ENCODE measurements at places on chromosomes 2 and 18.

DNA sequence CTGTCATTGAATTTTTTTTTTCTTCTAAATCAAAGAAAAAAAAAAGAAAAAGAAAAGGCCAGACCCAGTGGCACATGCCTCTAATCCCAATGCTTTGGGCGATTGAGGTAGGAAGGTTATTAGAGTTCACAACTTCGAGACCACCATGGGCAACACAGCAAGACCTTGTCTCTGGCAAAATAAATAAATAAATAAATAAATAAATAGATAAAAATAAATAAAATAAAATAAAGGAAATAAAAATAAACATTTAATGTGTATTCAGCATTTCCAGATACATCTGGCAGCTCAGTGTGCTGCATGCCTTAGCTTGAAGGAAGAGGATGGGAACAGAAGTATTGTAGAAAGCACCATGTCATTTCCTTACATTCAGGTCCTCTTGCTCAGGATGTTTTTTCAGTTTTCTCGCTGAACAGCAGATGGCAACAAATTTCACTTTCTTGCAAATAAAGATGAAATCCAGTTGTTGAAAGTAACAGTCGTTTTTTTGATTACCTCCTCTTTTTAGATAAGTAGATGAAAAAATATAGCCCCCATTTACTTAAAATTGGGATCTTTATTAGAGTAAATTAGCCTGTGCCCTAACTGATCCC is 25.7 kb upstream of the FAM178B start:
- no peak for DNase-seq

DNA sequence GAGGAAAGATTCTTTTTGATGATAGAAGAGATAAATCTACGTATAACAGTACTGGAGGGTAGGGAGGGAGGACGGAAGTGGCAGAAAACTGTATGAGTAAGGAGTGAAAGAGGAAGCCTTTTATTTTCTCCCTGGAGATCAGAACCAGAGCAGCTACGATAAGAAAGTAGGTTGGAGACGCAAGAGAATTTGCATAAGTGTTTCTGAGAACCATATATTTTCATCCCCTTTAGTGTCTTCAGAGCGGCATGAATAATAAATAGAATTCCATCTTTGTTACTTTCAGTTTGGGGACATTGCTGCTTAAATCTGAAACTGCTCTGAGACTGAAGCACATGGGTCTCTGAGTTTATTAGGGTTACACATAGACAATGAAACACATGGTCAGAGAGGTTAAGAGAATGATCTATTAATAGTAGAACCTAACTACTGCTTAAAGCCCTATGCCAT is 230.2 kb upstream of the TNP1 start:
- DNase-seq: peak; percentile 32

GRCh38 chr18:57803103-57803969 is at the start of gene ATP8B1:
Gene ATP8B1, minus strand, starts transcription at chr18:57803315. Its CDS starts 71,508 bp downstream, at chr18:57731807.
- peak; percentile 55 for DNase-seq

DNA sequence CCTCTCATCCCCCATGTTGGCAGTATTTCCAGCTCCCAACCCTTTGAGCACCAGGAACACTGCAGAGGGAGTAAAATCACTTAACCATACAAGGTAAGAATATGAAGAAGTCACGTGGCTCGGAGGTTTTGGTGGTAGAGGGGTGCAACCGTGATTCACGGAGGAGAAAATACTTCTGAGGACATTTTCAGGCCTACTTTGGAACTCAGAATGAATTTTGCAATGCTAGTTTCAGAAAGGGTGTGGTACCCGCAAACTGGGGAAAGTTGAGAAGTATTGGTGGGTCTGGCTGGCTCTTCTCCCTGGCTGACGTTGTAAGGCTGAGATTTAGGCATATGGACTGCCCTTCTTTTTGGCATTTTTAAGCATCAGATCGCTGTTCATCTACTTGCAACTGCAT is 442 bp downstream of the SERPINB5 start:
- DNase-seq: no peak

- no peak for DNase-seq
Measured at GRCh38 chr18:59360381-59360780, 1.3 kb upstream of the LMAN1 start.

DNA sequence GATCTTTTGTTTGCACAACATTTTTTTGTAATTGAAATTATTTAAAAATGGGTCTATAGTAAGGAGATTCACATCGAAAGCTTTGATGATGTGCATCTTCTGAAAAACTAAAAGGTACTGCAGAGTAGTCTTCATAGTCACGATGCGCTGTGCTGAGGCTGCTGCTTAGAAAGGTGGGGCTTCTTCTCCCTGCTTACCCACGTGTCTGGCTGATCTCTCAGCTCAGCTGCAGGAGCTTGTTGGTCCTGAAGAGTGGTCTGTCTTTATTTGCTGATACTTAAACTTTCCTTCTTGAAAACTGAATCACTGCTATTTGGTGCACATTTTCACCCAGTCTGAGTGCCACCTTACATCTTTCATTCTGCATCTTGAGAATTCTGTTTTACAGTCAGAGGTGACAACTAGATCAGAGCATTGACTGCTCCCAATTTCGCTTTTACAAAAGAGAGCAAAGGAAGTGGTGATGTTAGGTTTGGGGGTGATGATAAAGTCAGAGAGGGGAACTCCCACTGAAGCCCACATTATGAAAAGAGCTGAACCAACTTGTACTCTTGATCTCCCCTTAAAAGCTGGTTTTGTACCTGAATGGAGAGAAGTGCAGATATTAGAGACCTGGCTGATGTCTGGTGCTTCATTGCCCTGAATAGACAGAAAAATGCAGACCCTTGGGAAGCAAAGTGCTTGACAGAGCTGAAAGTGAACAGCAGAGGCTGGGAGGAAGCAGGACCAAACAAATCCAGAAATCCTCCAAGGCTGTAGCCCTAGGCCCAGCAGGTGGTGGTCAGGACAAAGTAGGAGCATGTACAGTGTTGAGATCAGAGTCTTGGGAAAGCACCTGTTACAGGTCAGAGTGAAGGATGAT is 984.5 kb downstream of the TSN start:
- no peak for DNase-seq

- DNase-seq: no peak
Measured at GRCh38 chr2:237624565-237624964, 2.8 kb upstream of the LRRFIP1 start.

DNA sequence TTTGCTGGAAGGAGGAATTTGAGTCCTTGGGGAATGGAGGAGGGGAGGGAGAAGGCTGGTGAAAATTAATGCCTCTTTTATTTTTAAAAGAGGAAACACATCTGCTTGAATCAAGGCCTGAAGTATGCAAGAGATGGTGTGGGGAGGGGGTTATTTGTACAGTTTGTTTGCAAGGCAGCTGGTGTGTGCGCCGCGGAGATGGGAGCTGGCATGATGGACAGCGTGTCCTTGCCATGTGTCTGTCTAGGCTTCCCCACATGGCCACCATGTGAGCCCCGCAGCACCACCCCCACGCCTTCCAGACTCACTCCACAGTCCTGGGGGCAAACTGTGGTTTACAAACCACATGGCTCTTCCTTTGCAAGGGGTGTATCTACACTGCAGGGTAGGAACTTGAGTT is 154.8 kb upstream of the APCDD1 start:
- no peak for DNase-seq

DNA sequence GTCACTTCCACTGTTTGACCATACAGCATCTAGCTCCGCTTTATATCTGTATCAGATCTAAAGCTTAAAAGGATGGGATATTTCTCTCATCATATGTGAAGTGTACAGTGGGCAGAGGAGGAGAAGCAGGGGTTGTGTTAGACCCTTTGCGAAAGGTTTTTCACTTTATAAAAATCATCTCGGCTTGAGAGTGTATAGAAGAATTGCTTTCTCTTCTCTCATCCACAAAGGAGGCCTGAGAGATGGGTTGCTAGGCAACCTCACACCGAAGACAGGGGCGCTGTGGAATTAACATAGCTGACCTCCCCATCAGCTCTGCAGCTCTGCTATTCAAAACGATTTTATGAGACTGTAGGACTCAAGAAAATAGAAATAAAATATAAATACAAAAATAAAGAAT is 70.2 kb upstream of the GALNT3 start:
- DNase-seq: no peak

DNA sequence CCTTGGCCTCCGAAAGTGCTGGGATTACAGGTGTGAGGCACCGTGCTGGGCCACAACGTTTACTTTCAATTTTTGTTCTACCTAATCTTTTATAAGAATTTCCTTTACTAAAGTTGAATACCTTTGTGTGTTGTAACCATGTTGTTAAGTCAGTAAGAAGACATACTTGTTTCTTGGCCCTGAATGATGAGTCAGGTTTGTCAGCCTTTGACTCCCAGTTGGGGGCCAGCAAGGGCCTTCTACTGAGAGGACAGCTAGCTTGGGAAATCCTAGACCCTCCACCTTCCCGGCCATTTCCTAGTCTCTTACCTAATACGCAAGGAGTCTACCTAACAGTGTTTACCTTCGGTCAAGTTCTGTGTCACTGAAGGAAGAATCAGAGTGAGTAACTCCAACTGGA is 22.7 kb downstream of the MTHFD2 start:
- DNase-seq: no peak

GRCh38 chr2:233147136-233147828 is 87.1 kb downstream of the INPP5D start:
- no peak for DNase-seq

- DNase-seq: no peak
Measured at GRCh38 chr2:238787501-238787900, 60.4 kb upstream of the TWIST2 start.

DNA sequence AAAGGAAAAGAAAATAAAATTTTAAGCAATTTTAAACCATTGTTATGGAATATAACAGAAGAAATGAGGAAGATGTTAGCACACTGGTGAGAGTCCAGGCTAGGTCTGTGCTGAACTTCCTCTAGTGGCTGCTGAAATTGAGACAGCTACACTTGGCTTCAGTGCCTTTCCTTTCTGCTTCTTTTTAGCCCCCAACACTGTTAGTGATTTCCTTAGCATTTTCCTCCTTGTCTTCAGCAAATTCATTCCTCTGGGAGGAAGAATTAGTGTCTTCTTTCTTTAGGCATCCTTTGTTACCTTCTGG is 47.6 kb downstream of the ITGAV start:
- no peak for DNase-seq

DNA sequence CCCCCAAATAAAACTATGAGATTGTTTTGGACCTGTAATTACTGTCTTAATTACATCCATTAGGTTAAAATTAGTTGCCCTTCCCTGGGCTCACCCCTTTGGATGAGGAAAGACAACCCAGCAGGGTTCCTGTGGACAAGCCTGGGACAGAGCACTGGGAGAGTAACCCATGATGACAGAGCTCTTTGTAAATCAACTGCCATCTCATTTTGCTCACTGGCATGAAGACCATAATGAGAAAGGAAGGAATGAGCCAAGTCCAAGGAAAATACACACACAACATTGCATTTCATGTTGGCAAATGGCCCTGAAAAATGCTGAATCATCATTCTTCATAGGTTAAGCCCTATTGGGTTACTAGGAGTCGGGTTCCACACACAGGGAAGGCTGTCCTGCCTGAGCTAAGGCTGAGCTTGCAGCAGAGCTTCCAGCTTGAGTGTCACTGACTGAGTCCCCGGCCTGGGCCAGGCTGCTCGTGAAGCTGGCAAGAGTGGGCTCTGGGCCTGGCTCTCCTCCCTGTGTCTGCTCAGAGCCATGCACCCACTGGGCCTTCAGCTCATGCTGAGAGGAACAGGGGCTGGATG is 94.1 kb upstream of the ACAA2 start:
- DNase-seq: no peak

GRCh38 chr2:172821370-172822338 is 86.0 kb downstream of the RAPGEF4 start:
- no peak for DNase-seq

GRCh38 chr2:241132538-241133435 is 16.5 kb downstream of the PASK start:
- DNase-seq: no peak

- no peak for DNase-seq
Measured at GRCh38 chr2:206045251-206045650, 40.7 kb downstream of the INO80D start.

GRCh38 chr18:23879544-23879943 is 135.0 kb upstream of the TTC39C start:
- no peak for DNase-seq

DNA sequence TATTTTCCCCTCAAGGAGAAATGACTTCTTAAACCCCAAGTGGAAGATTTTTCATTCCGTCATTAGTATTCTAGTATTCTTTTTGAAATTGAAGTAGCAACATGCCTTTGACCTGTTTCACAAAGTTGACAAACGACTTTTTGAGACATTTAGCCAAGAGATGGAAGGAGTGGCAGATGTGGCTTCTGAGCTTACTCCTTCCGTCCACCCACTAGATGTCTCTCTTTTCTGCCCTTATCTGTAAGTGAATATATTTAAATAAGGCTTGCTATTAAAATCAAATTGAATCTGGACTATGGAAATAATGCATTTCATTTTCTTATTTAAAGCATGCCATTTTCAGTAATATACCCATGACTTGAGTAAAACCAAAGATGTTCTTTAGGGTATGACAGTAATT is 74.1 kb downstream of the ACTR3 start:
- no peak for DNase-seq

GRCh38 chr18:74797577-74798151 is 200.0 kb downstream of the ZNF407 start:
- DNase-seq: no peak

GRCh38 chr18:48599391-48599790 is 60.6 kb downstream of the CTIF start:
- no peak for DNase-seq

DNA sequence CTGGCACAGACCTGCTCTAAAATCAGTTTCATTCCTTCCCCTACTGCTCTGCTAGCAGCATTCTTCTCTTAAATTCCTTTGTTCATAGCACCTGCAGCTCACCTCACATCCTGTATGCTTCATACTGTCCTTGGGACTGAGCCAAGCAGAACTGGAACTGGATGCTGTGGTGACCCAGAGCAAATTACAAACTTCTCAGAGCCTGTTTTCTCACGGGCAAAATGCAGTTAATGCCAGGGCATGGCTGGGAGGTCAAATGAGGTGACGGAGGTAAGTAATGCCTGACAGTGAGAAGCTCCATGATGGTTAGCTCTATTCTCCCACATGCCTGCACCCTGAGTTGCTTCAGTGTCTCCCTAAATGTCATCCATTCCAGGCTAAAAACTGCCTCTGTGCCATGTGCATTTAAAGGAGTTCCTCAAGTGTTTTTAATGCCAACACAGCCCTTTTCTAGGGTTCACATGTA is 29.7 kb downstream of the C2orf42 start:
- DNase-seq: no peak

GRCh38 chr2:174072069-174072468 is 106.9 kb upstream of the SP3 start:
- no peak for DNase-seq

- DNase-seq: no peak
Measured at GRCh38 chr18:62976227-62976626, 260.9 kb downstream of the PHLPP1 start.

DNA sequence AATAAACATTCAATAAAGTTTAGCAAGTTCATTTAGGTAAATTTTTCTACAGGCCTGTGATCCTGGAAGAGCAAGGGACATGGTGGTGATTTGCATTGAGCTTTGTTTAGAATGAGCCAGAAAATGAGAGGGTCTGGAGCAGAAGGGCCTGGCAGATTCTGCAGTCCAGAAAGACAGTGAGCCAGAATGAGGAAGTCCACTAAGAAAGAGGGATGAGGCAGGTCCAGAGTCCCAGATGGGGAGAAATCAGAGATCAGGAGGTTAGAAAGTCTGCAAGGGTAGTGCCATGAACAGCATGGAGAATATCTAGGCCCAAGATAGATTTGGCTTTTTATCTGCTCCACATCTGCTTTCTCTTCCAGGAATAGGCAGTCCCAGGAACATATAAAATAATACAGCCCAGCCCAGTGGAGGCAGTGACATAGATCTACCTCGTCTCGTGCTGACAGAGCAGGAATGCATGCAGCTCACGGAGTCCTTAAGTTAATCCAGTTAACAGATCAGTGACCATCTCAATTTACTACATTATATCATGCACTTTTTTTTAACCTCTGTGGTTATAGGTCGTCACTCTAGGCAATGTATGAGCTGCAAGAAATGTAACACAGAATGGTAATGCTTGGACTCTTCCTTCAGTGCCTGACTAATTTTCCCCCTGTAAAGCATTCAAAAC is 429.0 kb downstream of the SUCLG1 start:
- DNase-seq: no peak

All from GM12891 (cell line).